ENCODE measurements at places on chromosomes 2 and 18.

DNA sequence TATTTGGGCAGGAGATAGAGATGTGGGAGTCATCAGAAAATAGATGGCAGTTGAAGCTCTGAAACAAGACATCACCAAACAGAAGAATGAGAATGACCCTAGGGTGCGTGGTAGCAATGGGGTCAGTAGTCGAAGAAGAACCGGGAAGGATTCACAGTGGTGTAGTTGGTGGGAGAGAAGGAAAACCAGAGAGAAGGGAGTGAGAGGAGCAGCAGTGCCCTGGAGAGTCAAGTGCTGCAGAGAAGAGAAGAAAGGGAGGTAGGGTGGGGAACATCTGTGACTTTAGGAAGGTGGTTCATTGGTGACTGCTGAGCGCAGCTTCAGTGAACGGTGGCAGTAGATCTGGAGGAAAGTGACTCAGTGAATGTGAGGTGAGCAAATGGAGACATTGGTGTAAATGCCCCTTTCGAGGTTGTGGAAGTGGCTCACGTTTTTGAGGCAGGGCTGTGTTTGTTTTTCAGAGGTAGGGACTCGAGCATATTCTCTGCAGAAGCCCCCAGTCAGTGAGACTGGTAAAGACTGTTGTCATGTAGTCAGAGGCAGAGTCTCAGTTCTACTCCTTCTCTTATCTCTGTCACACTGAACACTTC is 36.4 kb downstream of the CDC42EP3 start:
- DNase-seq = no peak

GRCh38 chr2:163800951-163801381 is 65.2 kb upstream of the FIGN start:
- DNase-seq = no peak

- DNase-seq = no peak
Observed at GRCh38 chr18:46276748-46277147, 172.6 kb downstream of the HAUS1 start.

GRCh38 chr2:46230115-46230571 is 67.1 kb upstream of the EPAS1 start:
- peak; percentile 43 for DNase-seq

DNA sequence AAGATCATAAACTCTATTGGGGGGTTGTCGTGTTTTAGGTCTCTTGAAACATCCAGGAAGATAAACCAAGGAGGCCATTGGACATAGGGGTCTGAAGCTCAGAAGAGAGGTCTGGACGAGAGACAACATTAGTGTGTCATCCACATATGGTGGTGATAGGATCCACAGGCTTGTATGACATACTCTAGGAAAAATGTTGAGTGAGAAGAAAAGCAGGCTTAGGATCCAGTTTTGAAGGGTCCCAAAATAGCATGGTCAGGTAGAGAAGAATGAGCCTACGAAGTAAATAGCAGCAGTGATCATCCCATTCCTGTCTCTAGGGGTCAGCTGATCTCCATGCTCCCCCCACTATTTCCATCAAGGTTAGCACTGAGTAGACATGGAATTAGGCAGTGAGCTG is 166.8 kb downstream of the ANKRD30B start:
- DNase-seq = no peak

- peak; percentile 72 for DNase-seq
Observed at GRCh38 chr2:10900216-10901109, 11.3 kb upstream of the KCNF1 start.

GRCh38 chr18:71114550-71115210 is 825.8 kb downstream of the SOCS6 start:
- no peak for DNase-seq

GRCh38 chr2:174491947-174492346 is 5.1 kb upstream of the GPR155 start:
- no peak for DNase-seq

GRCh38 chr18:11995445-11996189 is 14.3 kb downstream of the IMPA2 start:
- peak; percentile 75 for DNase-seq

- no peak for DNase-seq
Observed at GRCh38 chr2:30886080-30886479, 78.8 kb upstream of the CAPN13 start.

GRCh38 chr2:30511122-30512083 is 64.4 kb downstream of the LCLAT1 start:
- DNase-seq = peak; percentile 56

- peak; percentile 58 for DNase-seq
Observed at GRCh38 chr2:68912732-68913131, 40.0 kb downstream of the GKN2 start.

DNA sequence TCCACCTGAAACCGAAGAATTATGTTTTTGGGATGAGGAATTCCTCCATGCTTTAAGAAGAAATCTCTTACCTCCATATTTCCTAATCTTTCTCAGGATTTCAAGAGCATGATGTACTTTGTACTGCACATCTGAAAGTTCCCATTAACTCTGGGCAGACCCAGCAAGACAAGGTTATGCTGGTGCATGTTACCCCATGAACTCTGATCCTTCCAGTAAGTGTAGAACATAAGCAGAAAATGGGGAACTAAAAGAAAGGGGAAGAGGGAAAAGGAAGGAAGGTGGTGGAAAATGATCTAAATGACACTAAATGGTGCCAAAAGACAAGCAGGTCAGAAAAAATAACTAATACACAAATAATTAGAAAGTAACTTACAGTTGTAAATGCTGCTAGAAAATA is 50.7 kb downstream of the STRN start:
- DNase-seq = peak; percentile 77

- DNase-seq = no peak
Observed at GRCh38 chr2:54962935-54963440, 87.3 kb downstream of the RTN4 start.

GRCh38 chr18:76391038-76391437 is 104.0 kb downstream of the ZNF516 start:
- no peak for DNase-seq

GRCh38 chr2:100067784-100068183 is 74.6 kb downstream of the AFF3 start:
- DNase-seq = no peak

DNA sequence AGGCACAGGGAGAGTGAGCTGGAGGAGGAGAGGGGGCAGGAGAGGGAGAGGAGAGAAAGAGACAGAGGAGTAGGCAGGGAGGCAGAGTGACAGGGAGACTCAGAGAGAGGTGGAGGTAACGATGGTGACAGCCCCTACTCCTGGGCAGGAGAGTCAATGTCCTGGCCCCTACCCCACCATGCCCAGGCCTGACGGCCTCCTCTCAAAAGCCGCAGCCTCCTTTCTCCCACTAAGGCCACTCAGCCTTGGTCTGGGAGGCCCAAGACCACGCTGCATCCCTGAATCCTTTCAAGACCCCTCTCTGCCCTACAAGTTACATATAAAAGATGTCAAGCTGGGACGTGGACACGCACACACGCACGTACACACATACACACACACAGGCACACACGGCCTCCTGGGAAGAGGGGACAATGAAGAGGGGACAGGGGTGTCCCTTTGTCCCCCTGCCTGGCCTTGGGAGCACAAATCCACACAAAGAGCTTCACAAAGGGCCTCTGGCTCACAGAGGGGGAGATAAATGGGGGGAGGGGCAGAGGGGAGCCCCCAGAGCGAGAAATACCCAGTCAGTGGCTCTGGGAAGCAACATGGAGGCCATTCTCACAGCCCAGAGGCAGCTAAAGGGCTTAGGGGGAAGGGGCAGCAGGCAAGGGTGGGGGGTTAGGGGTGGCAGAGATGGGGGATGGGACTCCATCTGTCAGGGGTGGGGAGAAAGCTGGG is 19.5 kb upstream of the TNS1 start:
- no peak for DNase-seq

DNA sequence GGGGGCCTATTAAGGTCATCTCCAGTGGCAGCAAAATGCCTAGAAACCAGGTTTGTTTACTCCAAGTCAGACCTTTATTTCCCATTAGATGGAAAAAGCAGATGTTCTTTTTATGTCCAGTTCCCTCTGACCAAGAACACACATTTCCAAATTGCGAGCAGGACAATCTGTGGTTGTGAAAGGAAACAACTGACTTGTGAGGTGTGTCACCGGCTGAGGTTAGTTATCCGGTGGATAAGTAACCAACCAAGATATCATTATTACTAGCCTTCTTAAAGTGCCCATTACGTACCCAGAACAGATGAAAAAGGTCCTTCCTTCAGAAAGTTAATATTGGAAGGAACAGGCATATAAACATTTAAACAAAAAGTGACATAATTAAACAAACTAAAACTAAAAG is 112.9 kb downstream of the THADA start:
- peak; percentile 66 for DNase-seq

- no peak for DNase-seq
Observed at GRCh38 chr18:63085611-63086010, 234.0 kb downstream of the BCL2 start.

DNA sequence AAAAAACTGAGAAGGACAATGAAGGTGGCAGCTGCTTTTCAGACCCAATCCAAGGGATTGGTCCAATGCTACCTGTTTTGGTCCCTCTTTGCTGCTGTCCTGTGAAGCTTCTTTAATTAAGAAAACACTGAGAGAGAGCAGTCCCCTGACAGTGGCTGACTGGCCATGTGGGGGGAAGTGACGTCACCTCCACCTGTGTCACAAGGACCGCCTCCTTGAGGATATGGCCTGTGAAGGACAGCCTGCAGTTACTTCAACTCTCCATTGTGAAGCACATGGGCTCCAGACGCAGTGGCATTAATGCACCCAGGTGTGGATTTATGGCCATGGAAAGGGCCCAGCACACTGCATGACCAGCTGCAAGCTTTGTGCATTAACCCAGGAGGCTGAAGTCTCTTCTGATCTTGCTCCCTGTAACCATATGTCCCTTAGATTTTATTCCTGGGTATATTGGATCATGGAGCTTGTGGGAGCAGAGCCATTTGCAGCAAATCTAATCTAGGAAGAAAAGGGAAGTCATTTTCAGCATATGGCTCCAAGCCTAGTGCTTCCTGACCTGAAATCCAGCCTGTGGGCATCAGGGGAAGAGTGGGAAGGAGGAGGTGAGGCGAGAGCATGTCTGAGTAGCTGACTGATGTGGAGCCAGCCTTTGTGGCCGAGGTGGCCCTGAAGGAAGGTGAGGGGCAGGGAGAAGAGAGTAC is 32.2 kb downstream of the KIF5C start:
- no peak for DNase-seq

DNA sequence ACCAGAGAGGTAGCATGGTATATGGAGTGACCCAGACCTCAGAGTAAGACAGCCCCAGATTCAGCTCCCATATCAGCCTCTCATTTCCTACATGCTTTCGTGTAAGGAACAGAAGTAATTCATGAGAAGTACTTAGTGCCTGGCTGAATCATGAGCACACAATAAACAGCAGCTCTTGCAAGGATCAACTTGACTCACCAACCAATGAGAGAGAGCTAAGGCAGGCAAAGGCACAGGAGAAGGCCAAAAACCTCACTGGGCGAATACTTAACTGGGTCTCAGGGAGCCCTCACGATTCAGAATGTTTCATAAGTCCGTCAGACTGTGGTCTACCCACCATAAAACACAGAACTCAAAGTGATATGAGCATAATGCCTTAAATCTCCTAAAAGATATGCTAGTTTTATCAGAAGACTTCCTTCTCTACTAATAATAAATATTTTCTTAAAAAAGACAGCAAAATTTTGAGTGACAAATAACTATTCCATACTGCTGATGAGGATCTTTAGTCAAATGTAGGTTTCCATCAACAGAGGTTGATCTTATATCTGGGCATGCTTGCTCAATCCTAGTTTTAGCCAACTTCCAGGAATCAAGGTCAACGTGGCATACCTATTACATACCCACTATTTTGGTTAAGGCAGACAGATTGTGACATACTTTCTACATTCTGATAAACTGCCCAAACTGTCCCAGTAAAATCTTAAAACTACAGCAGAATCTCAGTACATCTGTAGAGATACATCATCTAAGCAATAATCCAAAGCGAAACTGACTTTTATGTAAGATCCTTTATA is 34.9 kb downstream of the IMMT start:
- DNase-seq = no peak

- no peak for DNase-seq
Observed at GRCh38 chr2:238238311-238238765, 1.5 kb downstream of the HES6 start.

- peak; percentile 91 for DNase-seq
Observed at GRCh38 chr2:47058003-47058931, 96.8 kb downstream of the STPG4 start.

DNA sequence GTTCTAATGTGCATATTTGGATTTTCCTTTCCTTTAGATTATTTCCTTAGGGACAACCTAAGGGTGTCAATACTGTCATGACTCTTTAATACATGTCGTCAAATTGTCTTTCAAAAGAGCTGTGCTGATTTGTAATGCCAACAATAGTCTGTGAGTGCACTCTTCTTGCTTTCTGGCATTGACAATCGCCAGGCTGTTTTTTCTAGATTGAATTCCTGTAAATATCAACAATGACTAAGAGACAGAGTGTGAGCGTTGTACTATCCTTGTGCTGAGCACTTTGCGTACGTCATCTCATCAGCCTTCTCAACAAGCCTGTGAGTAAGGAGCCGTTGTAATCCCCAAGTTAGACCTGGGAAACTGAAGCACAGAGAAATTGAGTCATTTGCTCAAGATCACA is 96.0 kb downstream of the ACOXL start:
- no peak for DNase-seq

Data from inflammatory macrophage (primary cell).